ENCODE measurements at places on chromosomes 2 and 18.

DNA sequence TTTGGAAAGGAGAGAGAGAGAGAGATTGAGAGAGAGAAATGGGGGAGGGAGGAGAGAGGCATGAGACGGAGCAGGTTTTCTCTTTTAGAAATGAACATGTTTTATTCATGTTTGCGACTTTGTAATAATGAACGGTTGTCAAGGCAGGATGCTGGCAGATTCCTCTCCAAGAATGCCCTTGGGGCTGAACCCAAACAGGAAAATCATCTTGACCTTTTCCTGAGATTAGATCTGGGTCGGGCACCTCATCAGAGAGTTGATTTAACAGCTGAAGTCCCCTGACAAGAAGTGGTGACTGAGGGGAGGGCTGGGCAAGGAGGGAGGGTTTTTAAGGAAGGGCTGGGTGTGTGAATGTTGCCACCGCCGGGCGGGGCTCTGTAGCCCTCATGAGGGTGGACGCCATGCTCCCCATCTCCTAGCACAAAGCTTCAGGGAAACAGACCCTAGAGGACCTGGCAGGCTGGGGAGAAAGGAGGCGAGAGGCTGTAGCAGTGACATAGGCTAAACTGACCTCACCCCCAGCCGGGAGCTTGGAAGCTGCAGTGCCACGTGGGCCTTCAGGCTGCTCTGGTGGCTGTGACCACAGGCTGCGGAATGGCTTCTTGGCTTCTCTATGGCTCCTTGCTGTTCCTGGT is 60.0 kb downstream of the LIPG start:
- DNase-seq, result no peak

DNA sequence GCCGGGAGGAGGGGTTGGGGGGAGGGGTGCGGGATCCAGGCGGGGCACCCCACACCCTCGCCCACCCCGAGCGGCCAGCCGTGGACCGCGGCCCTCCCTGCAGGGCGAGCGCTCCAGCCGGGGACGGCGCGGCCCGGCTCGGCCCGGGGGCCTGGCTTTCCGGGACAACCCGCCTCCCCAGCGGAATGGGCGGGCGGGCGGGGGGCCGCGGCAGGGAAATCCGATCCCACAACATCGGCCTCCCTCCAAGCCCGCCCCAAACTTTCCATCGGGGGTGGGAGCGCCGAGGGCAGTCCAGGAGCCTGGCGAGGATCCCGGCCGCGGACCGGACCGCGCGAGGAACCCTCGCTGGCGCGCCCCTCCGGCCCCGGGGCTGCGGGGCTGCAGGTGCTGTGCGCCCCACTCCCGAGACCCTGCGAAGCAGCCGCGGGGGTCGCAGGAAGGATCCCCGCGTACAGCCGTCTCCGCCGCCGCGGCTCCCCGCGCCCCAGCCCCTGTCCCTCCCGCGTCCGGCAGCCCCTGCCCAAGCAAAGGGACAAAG is 529 bp downstream of the SEMA4C start:
- no peak for DNase-seq

- no peak for DNase-seq
These were observed 636.9 kb downstream of the LRP1B start for GRCh38 chr2:141493936-141494335.

GRCh38 chr2:194327196-194327888 is 1329.7 kb upstream of the SLC39A10 start:
- DNase-seq, result no peak

GRCh38 chr2:42987112-42987922 is 194.9 kb upstream of the HAAO start:
- DNase-seq, result no peak

- no peak for DNase-seq
These were observed 42.6 kb upstream of the CHST9 start for GRCh38 chr18:27227721-27228120.

GRCh38 chr2:241379481-241380480 is 23.7 kb downstream of the FARP2 start:
- no peak for DNase-seq

- no peak for DNase-seq
These were observed 1.4 kb upstream of the CCDC85A start for GRCh38 chr2:56182420-56182819.

GRCh38 chr2:101718479-101718878 is 21.0 kb downstream of the MAP4K4 start:
- no peak for DNase-seq

- DNase-seq, result no peak
These were observed 74.7 kb upstream of the MGAT4A start for GRCh38 chr2:98805412-98806171.

- DNase-seq, result no peak
These were observed 21.3 kb upstream of the MAPRE2 start for GRCh38 chr18:35019933-35020332.

DNA sequence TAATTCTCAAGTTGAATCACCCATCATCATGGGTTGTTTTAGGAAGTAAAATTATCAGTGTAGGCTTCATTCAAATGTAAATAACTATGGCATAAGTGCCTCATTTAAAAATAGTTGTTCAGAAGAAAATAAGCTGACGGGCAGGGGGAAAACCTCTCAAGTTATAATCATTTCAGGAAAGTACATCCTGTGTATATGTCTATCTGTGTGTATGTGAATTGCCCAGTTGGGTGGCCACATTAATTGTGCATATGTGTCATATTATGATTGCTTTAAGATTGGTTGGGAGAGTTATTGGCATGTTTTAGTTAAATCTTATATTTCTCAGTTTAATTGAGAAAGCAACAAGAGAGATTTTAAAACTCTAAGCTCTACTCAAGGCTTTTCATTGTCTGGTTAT is 282.8 kb upstream of the VWC2L start:
- no peak for DNase-seq

DNA sequence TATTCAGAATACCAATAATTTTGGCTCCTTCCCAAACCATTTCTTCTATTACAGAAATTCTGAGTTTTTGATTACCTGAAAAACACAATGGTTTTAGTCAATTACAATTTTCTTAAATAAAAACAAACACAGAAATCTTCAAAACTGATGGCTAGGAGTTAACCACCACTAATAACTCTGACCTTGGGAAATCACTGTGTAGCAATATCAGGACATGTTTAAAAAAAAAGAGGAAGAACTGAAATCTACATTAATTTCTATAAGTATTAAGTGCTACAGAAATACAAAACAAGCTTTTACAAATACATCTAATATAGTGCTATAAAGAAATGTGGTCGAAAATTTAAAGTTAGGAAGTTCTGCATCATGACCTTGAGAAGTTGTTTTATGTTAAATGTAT is 14.9 kb downstream of the L3MBTL4 start:
- DNase-seq, result no peak

DNA sequence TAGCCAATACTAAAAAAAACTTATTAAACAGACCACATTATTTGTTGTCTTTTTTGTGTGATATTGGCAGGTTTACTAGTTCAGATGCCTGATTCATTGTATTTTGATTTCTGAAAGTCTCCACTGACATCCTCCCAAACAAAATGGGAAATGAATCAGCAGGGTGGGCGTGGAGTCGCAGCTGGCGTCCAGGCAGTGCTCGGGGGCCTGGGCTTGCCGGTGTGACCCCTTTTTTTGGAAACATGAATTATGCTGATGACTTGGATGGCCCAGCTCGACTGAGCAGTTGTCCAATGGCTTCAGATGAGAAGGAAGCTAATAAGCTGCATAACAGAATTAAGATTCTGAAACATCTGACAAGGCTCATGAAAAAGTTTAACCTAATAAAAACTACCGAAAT is 1.7 kb upstream of the KCNG2 start:
- DNase-seq, result no peak

Measured in stimulated activated CD8-positive, alpha-beta memory T cell treated with anti-CD3 and anti-CD28 coated beads, Interleukin-2, amount 100 ng/mL, for 48 hours (primary cell).